ENCODE measurements at places on chromosomes 11 and 22.

DNA sequence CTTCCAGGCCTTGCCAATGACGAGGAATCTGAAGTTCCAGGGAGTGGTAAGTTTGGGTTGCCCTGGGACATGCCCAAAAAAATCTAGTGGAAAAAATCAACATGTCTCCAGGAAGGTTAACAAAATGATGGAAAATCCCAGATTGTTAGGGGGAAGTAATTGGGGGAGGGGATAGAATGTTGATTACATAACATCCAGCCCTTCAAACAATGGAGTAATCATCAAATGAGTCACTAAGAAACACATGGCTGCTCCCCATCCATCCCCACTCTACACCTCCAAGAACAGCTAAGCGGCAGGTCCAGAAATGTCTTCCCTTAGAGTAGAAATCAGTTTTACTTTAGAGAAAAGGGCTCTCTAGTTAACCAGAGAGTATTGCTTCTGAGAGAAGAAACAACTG lies 94.9 kb downstream of the ETS1 start:
- peak; percentile 63 for DNase-seq

DNA sequence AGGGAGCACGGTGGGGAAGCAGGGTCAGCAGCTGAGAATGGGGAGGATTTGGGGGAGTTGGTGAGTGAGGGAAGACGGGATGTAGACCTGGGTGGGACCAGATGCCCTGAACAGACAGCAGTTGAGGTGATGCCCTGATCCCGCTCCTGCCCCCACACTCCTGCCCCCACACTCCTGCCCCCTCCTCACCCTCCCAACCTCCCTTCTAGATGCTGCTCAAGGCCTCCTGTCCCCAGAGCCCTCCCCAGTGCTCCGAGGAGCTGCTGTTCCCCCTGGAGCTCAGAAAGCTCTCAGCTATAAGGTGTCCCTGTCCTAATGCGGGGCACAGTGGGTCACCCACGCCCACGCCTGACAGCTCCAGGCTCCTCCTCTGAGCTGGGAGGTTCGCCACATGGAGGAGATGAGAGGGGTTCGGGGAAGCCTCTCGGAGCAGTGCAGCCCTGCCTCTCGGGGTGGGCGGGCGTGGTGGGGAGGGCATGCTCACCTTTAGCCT lies 25.1 kb upstream of the TTLL12 start:
- no peak for DNase-seq

- peak; percentile 56 for DNase-seq
Observed at GRCh38 chr11:95920460-95921105, 3.3 kb downstream of the MTMR2 start.

GRCh38 chr11:21825127-21825526 lies 367.8 kb upstream of the ANO5 start:
- no peak for DNase-seq

DNA sequence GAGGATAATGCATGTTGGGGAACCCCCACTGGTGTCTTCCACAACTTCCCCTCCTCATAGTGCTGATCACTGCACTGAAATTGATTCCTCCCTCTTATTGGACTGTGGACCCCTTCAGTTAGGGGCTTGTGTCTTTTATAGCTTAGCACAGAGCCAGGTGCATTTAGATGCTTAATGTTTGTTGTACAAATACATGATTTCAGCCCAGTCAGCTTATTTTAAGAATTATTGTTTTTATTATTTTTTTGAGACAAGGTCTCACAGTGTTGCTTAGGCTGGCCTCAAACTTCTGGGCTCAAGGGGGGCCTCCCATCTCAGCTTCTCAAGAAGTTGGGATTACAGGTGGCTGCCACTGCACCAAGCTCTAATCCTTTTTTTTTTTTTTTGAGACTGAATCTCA lies 8.2 kb downstream of the THY1 start:
- no peak for DNase-seq

DNA sequence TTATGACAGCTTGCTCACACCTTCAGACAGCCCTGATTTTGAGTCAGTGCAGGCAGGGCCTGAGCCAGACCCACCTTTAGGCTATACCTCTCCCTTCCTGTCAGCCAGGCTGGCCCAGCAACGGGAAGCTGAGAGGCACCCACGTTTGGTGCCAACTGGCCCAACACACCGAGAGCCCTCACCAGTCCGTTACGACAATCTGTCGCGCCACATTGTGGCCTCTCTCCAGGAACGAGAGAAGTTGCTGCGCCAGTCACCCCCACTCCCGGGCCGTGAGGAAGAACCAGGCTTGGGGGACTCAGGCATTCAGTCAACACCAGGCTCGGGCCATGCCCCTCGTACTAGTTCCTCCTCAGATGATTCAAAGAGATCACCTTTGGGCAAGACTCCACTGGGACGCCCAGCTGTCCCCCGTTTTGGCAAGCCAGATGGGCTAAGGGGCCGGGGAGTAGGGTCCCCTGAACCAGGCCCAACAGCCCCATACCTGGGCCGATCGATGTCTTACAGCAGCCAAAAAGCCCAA lies 13.1 kb downstream of the MED19 start:
- no peak for DNase-seq

DNA sequence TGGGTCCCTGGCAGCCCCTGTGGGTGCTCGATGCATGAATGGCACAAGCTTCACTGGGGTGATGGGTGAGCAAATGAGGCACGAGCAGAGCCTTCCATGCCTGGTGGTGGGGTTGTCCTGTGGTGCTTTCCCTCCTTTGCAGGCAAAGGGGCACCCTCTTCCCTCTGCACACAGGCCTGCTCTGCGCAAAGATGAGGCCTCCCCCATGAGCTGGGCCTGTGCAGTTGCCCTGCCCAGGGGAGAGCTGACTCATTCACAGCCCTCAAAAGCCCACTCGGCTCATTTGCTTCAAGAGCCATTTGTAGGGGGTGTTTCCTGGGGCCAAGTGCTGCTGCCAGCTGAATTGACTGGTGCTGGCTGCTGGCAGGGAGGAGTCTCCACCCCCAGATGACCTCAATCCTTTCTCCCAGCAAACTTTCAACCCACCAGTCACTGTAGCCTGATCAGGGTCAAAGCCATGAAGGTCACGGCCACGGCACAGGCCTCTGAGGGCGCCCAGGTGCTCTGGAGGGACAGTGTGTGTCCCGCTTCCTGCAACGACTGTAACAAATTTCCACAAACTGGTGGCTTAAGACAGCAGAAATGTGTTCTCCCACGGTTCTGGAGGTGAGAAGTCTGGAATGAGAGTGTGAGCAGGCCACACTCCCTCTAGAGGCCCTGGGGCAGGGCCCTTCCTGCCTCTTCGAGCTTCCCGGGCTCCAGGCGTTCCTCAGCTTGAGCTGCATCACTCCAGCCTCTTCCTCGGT lies 48.8 kb upstream of the ANO1 start:
- no peak for DNase-seq

DNA sequence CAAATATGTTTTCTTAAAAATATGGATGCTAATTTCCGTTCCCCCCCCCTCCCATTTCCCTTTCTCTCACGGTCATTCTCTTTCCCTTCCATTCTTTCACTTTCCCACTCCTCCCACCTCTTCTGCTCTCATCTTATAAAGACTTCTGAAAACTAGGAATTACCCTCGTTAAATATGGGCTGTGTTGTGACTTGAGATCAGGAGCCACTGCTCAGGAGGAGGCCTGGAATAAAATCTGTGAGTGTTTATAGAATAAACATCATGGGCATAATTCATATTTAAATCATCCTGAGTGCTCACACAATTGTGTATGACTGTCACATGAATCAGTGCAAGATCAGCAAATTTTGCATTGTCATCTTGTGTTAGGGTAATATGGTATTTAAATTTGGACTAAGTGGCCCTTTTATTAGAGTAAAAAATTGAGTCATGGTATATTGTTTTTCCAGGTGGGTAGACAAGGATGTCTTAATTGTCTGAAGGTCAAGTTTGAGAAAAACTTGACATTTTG lies 208.0 kb downstream of the DDX10 start:
- DNase-seq, result peak; percentile 43

GRCh38 chr11:250740-251299 lies 14.0 kb downstream of the PSMD13 start:
- peak; percentile 75 for DNase-seq

- no peak for DNase-seq
Observed at GRCh38 chr11:26974069-26974783, 19.7 kb upstream of the FIBIN start.

DNA sequence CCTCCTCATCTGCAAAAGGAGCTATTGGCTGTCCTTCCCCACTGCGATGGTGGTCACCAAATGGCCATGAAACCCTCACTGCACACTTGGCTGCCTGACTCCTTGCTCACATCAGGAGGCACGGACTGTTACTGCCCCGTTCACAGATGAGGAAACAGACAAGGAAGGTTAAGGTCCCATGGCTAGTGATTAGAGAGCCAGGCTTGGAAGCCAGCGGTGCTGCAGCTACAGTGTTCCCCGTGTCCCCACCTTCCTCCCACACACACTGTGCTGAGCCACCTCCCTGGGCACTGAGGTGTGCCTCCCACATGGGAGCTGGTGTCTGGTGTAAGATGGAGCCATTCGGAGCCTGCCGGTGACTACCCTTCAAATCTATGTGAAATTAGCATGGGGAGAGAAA lies 2.6 kb downstream of the ARHGAP8 start:
- DNase-seq, result no peak

- DNase-seq, result no peak
Observed at GRCh38 chr22:22194931-22195264, 49.7 kb upstream of the VPREB1 start.

DNA sequence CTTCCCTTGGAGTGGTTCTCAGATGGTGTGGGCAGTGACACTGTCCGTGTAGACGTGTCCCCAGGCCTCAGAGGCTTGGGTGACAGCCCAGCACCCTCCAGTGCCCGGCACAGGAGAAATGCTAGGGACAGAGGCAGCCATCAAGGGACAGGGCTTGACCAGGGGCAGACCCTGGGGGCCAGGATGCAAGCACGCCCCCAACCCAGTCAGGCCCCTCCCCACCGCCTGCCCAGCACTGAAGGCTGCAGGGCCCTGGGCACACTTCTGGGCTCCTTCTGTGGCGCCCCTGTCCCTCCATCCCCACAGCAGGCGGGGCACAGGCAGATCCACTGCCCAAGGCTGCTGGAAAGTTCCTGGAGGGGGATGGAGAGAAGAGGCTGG lies 11.1 kb downstream of the IGF2 start:
- DNase-seq, result no peak

GRCh38 chr11:98358551-98358950 lies 662.2 kb upstream of the CNTN5 start:
- no peak for DNase-seq

GRCh38 chr22:38272373-38273134 lies at the start of gene TMEM184B:
TMEM184B (minus strand) TSS chr22:38273010; CDS start chr22:38247961, 25,049 bp downstream.
- peak; percentile 93 for DNase-seq

- DNase-seq, result peak; percentile 58
Observed at GRCh38 chr11:34308049-34308912, 49.5 kb downstream of the ABTB2 start.

DNA sequence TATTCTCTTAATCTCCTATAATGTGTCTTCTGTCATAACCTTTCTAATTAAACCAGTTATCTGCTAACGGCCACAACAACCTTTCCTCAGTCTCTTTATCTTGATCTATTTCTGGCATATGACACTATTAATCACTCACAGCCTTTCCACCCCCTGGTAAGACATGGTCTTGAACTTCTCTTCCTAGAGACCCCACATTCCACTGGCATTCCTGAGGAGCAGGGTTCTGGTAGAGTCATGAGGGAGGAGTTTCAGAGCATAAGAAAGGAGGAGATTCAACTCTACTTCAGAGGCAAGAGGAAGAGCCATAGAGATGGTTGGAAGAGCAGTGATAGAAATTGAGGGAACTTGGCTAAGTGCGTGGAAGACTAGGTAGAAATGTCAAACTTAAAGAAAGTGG lies 325.6 kb downstream of the BLID start:
- DNase-seq, result no peak

DNA sequence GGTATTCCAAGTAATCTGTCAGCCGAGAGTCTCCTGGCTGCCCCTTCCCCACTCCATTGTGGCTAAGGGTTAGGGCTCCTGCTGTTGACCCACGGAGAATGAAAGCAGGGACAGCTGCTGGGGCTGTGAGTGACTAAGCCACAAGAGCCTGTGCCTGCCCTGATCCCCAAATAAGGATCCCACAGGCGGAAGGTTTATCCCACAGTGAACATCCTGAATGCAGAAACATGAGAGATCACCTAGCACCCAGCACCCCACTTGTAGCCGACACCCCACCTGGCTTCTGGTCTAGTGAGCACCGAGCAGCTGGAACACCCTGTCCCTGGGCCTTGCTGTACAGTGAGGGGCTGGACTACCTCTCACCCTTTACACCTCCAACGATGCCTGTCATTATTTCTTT lies 117.7 kb upstream of the LMO1 start:
- DNase-seq, result no peak

DNA sequence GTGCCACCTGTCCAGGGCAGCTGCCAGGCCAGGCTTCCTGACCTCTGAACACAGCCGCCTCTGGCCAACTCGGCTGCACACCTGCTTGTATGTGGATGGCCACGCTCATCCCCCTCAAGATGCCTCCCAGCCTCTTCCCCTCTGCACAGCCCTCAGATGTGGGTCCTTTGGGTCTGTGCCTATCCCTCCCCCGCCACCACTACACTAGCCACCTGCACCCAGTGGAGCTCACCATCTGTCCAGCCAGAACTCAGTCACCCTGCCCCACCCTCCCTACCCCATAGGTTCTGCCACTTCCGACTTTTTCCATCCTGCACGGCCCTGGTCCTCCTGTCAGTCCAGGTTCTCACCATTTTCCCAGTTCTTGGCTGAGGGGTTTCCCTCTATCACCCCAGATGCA lies 44.6 kb downstream of the PHF21B start:
- no peak for DNase-seq

DNA sequence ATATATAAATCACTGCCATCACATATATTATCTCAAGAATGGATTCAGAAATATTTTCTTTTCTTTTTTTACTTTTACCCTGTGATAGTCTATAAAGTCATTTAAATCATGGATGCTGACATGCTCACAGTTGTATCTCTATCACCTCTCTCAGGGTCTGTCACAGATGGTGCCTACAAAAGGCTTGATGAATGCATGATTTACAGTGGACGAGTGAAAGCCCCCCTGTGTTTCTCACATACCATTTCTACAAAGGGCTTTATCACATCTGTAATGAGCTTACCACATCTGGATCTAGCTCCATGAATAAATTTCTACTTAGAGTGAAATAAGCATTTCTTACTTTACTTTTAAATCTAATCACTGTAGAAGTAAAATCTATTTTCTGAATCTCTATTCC lies 121.4 kb upstream of the CARD18 start:
- no peak for DNase-seq

- DNase-seq, result no peak
Observed at GRCh38 chr11:11604370-11604990, 17.3 kb downstream of the GALNT18 start.

GRCh38 chr11:11876458-11876857 lies 34.7 kb downstream of the USP47 start:
- DNase-seq, result peak; percentile 19

DNA sequence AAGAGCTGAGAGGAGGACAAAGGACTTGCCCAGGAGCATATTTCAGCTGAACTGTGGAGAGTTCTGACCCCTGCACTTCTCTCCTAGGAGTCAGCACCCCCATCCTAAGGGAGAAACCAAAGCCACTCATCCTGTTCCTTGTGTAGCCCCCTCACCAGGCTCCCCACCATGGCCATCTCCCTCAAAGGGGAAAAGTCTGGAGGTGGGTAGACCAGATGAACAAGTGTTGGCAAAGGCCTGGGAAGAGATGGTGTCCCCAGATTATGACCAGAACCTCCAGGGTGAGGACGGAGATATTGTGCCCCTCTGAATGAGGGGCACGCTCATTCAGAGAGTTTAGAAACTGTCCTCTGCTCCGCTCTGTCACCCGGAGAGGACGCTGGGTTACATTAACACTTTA lies 880.0 kb downstream of the BRD1 start:
- no peak for DNase-seq

- no peak for DNase-seq
Observed at GRCh38 chr11:95948637-95949036, 24.7 kb upstream of the MTMR2 start.

Measured in suppressor macrophage treated with lipopolysaccharide for 1 hour (primary cell).